ENCODE measurements at places on chromosomes 2 and 18.

DNA sequence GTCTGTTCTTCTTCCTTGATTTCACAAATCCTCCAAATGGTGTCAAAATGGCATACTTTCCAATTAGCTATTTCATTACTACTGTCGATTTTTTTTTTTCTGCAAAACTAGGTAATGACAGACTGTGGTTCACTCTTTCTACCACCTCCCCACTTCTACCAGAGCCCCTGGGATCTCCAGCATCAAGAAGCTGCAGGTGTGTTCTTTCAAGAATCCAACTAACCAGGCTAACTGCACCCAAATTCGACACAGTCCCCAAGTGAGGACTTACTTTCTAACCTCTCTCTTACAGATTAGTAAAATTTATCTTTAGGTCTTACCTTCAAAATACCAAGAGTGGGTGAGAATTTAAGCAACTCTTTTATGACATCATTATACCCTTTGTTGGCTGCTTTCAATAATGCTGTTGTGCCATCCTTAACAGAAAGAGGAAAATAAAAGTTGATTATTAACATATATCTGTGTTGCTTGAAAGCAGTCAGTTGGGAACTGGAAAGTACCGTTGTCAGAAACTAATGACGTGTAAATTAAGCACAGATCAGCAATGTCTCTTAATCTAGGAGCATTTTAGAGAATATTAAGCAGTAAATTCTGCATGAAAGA lies 31.2 kb upstream of the NPC1 start:
- DNase-seq, result no peak

DNA sequence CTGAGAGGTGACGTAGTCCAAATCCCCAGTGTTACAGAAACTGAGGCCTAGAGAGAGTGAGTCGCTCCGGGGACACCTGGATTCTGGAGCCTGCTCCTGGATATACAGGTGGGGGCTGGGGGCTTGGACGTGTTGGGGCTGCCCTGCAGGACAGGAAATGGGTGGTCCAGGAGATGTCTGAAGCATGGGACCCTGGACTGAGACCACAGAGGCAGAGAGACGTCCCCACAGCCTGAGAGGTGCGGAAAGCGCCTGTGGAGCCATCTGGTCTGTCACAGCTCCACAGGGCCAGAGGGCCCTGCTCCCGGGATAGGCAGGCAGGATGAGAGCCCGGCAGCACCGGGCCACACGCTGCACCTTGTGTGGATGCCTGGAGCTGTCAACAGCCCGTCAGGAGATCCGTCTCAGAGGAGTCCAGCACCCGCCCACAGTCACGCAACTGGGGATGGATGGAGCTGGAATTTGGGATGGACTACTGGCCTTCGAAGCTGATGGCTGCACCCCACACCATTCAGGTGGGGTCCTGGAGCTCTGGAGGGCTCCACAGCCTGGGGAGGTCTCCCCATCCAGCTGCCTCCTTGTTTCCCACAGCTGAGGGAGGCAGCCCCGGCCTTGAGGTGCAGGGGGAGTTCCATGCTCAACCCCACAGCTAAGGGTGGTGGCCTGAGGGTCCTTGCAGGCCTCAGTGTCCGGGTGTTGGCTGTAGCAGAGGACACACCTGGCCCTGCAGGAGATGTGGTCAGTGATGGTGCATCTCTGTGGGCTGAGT lies 303.0 kb downstream of the NDUFA10 start:
- no peak for DNase-seq

DNA sequence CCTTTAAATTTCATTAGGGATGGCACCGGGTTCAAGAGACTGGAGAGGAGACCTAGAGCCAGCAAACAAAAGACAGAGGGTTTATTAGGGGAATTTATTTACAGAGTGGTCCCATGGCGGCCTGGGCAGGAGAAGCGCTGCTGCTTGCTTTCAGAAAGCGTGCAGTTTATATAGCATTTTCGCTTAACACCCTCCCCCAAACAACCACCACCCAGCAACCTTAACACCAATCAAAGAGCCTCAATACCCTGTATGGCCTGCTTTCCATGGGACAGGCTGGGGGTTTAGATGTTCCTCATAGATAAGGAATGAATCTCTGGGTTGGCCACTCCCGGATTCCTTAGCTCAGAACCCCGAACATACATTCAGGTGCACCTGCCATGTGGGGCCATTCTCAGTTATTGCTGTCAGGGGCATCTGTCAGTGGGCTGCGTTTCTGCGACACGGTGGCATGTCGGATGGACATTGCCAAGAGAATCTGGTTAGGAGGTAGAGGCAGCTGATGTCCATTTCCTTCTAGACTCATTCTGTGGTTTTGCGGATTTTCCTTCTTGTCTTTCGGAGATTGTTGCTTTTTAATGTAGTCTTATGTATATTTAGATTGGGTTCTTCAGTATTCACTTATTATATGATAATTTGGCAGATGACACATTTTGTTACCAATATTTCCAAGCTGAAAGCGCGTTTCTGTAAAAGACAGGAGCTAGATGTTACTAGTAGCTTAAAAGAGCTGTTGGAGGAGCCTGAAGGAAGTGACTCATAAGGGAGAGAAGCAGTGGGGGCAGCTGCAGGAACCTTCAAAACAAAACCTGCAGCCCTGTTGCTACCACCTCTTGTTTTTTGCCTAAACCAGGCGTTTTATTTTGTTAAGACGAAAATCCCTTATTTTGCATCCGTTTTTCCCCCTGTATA lies 7.2 kb downstream of the AGAP1 start:
- peak; percentile 68 for DNase-seq

DNA sequence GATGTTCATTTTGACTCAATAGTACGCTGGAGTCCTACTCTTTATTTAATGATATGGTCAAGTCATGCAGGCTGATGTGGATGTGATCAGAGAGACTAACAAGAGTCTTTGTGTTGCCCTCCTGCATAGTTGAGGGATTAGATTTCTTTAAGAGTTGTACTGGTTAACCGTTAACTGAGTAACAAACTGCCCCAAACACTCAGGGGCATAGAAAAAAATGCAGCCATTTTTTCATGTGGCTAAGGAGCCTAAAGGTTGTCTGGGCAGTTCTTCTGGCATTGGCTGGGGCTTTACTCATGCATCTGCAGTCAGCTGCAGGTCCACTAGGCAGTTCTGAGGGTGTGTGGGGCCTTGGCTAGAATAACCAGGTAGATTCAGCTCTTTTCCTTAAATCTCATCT lies 32.5 kb downstream of the DOCK10 start:
- no peak for DNase-seq

DNA sequence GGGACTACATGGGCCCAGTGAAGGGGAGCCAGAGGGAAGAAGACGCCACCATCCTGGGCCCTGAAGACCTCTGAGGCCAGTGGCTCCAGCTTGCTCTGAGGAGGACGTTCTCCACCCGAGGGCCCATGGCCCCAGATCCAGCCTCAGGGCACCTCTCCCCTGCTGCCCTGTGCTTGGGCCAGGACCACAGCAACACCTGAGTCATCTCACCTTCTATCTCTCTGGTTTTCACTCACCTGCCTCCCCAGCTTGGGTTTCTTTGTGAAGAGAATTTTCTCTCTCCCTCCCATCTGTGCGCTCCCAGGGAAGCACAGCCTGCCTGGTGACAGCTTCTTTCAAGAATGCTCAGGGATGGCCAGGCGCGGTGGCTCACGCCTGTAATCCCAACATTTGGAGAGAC lies 19.8 kb downstream of the ZFP36L2 start:
- DNase-seq, result no peak

DNA sequence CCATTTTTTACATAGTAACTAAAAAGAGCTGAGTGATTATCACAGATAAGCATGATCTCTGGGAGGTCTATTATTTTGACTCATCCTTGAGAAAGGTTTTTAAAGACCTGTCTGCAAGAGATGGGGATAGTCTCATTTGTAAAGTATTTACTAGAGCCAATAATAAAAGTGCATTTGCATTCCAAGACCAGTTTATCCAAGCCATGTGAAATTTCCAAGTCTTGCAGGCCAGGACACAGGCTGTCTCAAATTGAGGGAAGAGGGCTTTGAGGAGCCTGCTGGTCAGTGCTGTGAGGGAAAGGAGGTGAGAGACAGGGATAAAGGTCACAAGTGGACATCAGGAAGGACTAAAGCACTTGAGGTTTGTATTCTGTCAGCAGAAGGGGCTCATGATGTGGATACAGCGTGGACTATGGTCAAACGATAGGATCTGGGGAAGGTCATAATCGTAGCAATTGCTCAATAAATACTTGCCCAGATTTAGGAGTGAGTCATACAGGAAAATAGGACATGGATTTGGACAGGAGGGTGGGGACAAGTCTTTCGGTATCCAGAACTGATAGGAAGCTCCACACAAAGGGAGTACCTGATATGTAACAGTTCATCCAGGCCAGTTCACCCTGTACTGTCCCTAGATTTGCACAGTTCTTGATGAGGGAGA lies 6.6 kb upstream of the CDH2 start:
- peak; percentile 94 for DNase-seq

DNA sequence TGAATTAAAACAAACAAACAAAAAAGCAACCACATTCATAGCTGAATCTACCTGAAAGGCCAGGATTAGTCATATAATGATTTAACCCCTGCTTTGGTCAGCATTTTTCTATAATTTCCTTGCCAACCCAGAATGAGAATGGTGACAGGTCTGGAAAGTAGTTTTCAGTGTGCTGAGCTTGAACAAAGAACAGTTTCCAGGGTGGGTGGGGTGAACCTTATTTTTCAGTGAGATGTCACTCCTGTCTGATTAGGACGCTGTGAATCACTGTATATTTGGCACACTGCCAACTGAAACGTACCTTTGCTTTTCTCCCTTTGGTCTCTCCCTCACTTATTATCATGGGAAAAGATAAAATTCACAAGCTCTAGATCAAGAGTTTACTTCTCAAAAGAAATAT lies 35.0 kb upstream of the DSC1 start:
- no peak for DNase-seq

DNA sequence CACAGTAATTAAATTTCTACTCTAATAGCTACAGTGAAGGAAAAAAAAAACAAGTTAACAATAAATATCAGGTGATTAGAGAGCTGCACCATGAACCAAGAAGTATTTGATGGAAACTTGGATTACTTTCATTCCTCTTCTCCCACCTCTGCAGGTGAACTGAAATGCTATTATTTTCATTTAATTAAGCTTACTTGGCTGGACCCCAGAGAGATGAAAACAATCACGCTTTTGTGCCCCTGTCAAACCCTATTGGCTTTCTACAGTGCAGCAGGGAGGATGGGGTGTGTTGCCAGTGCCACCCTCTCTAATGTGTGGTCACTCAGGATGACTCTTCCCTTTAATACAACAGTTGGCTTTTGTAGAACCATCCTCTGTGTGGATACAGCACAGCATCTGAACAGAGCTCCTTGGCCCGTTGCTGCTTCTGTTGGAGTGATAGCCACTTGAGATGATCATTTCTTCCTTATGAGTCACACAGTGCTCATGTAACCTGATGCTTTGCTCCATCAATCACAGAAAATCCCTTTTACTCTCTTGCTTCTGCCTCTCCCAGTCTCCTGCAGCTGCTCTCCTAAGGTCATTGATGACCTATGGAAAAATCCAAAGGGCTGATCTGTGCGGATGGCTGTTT lies 5.5 kb upstream of the ARL4C start:
- peak; percentile 84 for DNase-seq

DNA sequence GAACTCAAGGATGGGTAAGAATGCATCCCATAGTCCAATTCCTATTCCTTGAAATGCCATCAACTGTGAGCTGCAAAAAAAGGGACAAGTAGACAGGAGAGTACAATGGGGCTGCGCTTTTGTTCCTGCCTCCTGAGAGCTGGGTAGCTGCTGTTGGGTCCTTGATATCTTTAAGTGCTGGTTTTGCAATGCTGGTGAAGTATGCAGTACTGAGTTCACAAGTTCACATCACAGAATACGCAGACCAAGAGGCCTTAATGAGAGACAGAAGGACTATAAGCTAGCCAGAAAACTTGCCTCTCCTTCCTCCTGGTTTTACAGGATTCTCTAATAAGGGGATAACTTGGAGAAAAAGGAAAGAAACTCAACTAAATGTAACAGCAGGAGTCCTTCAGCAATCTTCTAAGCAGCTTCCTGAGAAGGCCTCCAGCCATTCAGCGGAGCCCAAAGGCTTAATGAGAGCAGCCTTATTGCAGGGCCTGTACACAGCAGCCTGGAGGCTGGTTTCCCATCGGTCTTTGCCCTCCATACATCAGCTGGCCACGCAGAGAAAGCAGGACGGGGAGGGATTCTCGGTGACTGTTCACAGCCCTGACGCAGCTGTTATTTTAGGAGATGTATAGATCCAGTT lies 293.1 kb downstream of the CDCA7 start:
- peak; percentile 70 for DNase-seq

- DNase-seq, result no peak
These were observed 57.4 kb upstream of the LRRTM1 start for GRCh38 chr2:80361904-80362303.

DNA sequence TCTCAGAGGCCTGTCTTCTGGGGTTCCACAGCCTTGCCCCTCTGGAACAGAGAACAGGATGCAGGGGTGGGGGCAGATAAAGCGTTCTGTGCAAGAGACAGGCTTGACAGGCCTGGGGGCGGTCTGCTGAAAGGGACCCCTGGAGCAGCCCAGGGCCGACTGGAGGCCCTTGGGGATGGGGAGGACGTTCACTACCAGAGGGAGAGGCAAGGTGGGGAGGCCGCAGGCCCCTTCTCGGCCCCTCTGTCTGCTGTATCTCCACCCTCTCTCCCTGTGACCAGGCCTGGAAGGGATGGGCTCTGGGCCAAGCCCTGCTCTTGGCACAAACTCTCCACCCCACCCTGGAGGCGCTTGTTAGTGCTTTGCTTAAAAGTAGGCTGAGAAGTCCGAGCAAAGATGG lies 27.3 kb upstream of the INHBB start:
- DNase-seq, result peak; percentile 7

DNA sequence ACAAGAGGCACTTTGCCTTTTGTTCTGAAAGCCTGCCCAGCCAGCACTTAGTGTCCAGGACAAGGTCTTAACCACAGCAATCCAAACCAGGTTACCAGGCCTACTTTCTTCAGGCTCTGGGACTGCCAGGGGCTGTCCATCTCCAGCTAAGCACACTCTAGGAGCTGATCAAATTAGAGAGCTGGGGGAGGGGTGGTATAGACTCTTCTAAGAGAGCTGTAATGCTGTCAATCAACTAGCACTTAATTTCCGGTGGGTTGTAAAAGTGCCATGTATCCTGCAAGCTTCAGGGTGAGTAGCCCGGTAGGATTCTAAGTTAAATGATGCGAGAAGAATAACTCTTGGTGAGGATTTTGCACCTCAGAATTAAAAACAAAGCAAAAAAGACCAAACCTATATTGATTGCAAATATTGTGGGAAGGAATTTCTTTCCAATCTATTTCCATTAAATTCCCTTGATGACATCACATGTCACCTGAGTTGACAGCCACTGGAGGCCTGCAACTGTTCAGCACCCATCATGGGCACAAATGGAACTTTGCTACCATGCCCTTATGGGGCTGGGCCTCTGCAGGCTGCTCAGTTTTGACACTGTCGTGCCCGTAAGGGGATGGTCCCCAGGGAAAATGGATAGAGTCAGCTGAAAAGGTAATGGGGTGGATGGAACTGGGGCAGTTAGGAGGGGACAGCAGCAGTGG lies 8.7 kb upstream of the COX7A2L start:
- DNase-seq, result no peak

- peak; percentile 86 for DNase-seq
These were observed 44.2 kb upstream of the SLC39A10 start for GRCh38 chr2:195612611-195613495.

- no peak for DNase-seq
These were observed 84.2 kb upstream of the NCK2 start for GRCh38 chr2:105660489-105660888.
